ENCODE measurements at places on chromosomes 4 and X. TPM values are rescaled to one million over a fixed set of nuclear protein-coding genes. Genes with fewer than 3 reads are reported as not detected.

- DNase-seq, result no peak
Observed at GRCh38 chr4:17276776-17277175, 235.1 kb downstream of the QDPR start.

GRCh38 chr4:40340030-40340429, 4.9 kb downstream of the CHRNA9 start:
- no peak for DNase-seq

GRCh38 chrX:144219035-144219434, 335.2 kb downstream of the UBE2NL start:
- DNase-seq, result no peak

DNA sequence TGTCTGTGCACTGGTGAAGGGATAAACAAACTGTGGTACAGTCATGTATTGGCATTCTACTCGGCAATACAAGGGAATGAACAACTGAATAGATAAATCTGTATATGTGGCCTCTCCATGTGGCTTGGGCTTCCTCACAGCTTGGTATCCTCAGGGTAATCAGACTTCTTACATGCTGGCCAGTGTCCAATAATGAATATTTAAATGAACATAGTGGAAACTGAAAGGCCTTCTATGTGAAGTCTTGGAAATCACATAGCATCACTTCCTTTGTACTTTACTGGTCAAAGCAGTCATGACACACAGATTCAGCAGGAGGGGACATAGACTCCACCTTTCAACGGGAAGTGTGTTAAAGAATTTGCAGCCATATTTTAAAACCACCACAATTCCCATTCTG, 33.4 kb upstream of the GPR101 start:
- DNase-seq, result no peak

The PLAC8 gene
- total RNA-seq, result 2.6 TPM
